Kidney glomerular epithelial cell (primary cell): ENCODE measurements at places on chromosomes 3 and 15.

- no peak for DNase-seq
These were observed 170.2 kb downstream of the GMNC start for GRCh38 chr3:190692256-190692655.

DNA sequence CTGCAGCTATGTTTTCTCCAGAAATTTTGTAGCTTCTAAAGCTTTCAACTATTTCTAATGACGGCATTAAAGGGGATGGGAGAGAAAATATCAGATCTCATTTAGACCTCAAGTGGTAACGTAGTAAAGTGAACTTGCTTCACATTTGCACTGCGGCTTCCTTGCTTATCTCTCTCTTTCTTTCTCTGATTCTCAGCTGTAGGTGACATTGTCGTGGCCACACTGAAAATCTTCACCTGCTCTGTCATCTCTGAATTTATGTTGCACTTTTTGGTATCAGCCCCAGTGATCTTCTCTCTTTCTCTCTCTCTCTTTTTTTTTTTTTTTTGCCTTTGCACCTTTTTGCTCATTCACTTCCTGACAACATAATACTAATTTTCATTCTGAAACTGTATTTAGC is 254.1 kb upstream of the SATB1 start:
- DNase-seq: no peak

- no peak for DNase-seq
These were observed 145.3 kb downstream of the FAM43A start for GRCh38 chr3:194830978-194831377.

DNA sequence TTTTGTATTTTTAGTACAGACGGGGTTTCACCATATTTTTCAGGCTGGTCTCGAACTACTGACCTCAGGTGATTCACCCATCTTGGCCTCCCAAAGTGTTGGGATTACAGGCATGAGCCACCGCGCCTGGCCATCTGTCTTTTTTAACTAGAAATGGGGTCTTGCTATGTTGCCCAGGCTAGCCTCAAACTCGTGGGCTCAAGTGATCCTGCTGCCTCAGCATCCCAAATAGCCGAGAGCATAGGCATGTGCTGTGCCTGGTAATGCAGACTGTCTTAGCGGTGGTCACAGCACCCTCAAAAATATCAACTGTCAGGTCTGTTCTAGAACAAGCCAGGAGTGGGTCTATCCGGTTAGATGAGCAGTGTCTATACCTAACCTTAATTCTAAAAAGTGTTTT is 48.2 kb downstream of the SPATA12 start:
- no peak for DNase-seq
